ENCODE measurements at places on chromosomes 5 and 9. TPM values are rescaled to one million over a fixed set of nuclear protein-coding genes. Genes with fewer than 3 reads are reported as not detected.

GRCh38 chr5:137478043-137478442, 21.1 kb downstream of the SPOCK1 start:
- no peak for DNase-seq

DNA sequence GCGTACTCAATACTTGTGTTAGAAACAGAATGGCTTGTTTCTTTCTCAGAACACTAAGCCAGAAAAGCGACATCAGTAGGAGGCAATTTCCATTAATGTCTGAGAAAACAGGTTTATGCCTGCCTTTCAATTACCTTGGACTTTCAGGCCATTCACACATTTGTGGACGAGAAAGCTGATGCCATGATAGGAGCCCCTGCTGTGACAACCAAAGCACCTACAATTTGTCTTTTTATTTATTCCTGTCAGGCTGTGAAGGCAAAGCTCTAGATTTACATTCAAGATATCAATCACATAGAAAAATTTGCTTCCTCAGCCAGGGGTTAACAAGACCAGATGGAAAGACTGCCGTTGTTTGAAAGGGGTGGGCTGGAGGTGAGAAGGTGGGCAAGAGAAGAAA, 76.2 kb downstream of the C7 start:
- peak; percentile 7 for DNase-seq

- no peak for DNase-seq
Observed at GRCh38 chr5:142404046-142404477, 79.2 kb upstream of the SPRY4 start.

DNA sequence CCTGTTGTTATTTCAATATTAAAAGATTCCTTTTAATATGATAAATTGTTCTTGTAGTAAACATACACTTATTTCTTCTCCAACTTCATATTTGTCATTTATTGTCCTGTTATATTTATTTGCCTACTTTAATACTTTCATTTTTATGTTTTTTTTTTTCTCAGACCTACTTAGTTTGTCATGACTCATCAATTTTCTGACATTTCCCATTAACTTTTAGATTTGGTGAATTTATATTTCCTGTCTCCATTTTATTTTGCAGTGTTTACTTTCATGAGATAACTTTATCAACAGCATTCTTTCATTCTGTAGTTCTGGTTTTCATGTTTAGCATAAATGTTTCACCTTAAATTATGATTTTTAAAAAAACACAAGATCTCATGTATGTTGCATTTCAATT, 788.7 kb downstream of the EFNA5 start:
- DNase-seq: no peak

GRCh38 chr9:119375892-119376291, 6.7 kb upstream of the BRINP1 start:
- DNase-seq: no peak

GRCh38 chr5:42800748-42801330, 10.9 kb downstream of the SELENOP start:
- no peak for DNase-seq

DNA sequence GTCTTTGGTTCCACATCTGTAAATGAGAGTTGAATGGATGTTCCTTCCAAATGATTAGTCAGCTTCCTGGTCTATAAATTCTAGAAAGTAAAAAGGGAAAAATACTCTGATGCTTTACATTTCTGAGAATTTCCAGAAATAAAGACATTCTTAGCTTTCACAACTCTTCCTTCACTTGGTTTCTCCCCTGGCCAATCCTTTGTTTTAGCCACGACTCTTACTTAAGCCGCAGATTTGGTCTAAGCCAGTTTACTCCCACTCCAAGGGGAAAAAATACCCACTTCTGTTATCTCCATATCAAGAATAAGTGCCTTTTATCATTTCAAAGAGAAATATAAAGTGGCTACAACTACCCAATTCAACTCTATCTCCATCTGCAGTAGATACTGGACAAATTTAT, 29.7 kb downstream of the PWWP2A start:
- no peak for DNase-seq

DNA sequence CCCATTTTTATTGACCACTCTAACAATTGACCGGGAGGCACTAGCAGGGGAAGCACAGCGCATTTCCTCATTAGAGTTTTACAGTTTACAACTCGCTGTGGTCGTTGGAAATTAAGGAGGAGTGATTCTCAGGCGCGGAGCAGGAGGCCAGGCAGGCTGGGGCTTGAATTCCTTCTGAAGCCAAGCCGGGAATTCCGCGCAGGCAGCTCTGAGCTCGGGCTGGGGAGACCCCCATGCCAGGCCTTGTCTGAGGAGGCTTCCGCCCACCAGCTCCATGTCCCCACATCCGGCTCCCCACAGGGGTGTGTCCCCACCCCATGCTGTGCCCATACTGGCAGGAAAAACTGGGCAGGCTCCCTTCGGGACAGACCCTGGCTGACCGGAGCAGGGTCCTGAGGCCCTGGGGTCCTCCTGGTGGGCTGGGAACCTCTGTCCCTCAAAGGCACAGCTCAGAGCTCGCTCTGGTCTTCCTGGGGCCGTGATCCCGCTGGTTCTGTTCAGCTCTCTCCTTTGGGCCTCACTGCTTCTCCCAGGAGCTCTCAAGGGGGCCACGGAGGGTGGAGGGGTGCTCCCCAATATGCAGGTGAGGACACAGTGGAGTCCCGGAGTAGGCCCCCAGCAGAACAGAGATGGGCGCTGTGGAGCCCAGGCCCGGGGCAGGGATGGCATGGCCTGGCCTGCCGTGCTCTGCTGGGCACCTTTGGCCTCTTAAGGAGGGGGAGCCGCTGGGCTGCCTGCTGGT, 1.3 kb upstream of the NRARP start:
- DNase-seq: peak; percentile 54

- no peak for DNase-seq
Observed at GRCh38 chr5:74446725-74447241, 193.7 kb downstream of the ENC1 start.

DNA sequence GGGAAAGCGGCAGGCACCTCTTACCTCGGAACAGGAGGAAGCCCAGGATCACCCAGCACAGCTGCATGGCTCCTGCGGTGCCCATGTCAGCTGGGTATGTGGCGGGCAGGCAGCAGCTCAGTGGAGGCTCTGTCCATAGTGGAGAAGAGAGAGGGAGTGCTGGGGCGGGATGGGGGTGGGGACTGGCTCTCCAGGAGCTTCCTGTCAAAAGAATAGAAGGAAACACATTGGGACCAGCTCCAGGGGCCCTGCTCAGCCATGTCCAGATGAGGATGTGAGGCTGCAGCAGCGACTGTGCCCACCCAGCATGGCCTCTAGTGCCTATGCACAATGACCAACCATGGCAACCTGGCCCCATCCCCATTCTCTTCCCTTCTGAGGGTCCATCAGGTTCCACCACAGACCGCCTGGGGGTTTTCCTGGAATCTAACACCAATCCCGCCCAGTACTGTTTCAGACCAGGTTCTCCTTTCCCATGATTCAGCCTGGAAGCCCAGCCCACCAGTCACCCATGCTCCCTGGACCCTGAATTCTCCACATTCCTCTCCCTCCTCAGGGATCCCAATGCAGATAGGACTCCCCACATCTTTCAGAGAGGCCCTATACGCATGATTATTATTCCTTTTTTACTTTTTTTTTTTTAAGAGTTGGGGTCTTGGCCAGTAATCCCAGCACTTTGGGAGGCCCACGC, at the start of gene ECSCR:
Gene ECSCR (minus strand): TSS at position 158 of the 691 bp plus-strand sequence. CDS start 73 bp downstream, at position 85.
- DNase-seq: no peak

DNA sequence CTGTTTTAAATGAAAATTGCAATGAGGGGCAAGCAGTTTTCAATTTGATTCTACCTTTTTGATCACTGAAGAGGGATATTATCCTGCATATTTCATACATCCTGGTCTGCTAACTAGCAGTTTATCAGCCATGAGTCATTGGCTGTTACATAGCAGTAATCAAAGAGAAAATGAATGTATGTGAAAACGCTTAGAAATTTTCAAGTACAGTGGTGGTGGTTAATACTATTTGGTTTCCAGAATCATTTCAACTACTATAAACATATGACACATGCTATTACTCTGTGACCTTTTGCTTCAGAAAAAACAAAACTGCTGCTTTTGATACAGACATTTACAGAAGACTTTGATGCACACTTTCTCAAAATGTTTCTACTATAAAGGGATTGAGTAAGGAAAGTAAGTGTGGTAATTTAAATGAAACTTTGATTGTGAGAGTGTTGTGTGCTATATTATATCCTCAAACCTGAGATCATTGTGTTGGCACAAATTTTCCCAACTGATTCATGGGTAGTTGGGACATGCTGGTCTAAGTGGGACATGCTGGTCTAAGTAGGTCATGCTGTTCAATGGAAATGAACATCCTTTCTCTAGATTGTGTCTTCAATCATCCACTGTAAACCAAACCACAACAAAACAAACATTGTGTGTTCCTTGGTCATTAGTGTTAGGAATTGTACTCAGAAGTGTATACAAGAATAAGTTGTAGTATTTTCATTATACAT, 5.1 kb downstream of the RNF14 start:
- no peak for DNase-seq

DNA sequence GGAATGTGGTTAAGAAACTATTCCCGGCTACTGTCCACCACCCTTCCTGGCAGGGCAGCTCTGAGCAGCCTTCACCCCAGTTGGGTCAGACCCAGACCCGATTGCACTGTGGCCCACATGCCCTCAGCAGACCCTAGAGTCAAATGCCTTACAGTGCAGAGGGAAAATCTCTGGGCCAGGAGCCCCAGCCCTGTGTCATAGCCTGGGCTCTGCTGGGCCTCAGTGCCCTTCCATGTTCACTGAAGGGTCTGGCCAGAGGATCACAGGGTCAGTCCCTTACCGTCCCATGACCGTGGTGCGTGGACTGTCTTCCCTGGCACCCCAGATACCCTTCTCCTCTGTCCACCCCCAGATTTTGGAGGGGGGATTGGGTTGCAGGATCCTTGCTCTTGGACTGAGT, 73.5 kb upstream of the COL5A1 start:
- no peak for DNase-seq

DNA sequence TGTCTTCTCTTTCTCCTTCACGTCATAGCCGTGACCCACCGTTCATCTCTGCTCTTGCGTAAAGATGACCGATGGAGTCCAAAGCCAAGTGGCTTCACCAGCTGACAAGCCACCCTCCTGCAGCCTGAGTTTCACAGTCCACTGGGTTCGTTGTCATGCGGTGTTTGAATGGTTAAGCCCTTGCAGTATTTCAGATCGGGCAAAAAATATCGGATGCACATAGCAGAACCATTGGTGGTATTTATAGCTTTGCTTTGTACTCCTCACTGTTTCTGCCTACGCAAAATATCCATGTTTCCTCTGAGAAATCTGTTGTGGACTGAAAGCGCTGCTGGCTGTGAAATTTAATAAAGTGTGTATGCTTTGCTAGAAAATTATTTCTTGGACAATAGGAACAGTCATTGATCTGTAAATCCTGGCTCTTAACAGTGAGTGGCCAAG, 34.5 kb upstream of the NCS1 start:
- DNase-seq: peak; percentile 34

- no peak for DNase-seq
Observed at GRCh38 chr5:67623078-67623477, 426.5 kb upstream of the CD180 start.

- no peak for DNase-seq
Observed at GRCh38 chr5:17343675-17344074, 126.2 kb downstream of the BASP1 start.

- DNase-seq: peak; percentile 16
Observed at GRCh38 chr9:39587844-39588499, 232.5 kb downstream of the SPATA31A1 start.

DNA sequence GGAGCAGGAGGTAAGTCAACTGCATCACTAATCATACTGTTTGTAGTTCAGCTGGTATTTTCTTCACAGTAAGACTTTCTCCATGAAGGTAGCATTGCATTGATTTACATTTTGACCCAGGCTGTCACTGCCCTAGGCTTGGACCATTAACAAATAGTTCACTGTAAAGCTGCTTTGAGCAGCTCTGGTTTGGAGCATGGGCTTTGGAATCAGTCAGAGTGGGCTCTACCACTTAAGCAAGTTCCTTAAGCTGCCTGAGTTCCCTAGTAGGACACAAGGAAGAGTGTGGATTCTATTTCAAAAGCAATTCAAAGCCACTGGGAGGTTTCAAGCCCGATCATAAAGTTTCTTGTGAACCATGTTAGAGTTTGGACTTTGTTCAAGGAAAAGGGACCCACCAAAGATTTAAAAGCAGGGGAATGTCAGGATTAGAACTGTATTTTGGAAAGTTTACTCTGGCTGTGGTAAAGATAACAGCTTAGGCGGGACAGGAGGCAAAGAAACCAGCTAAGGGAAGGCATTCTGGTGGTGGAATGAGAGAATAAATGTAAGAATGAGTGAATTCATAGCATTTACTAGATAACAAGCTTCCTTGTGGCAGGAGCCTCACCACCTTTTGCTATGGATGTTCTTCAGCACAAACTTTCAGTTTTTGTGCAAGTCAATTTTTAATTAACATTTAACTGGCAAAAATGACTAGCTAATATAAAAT, 12.3 kb upstream of the PANK3 start:
- no peak for DNase-seq

DNA sequence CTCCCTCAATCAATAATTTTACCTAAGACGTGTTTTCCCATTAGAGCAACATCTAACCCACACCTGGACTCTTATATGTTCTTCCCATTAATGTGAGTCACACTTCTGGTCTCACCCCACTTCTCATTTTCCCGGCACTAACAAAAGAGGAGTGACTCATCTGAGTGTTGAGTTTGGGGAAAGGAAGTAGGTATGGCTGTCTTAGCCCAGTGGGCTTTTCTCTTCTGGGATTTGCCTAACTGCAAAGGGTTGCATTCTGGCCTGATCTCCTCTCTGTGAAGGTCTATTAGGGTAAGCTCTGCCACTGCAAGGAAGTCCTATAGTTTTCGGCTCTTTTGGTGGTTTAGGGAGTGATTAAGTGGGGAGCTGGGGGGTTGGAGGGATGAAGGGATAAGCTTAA, 195.6 kb downstream of the KIAA0825 start:
- DNase-seq: no peak

GRCh38 chr5:139454568-139455290, 7.8 kb downstream of the ECSCR start:
- no peak for DNase-seq

DNA sequence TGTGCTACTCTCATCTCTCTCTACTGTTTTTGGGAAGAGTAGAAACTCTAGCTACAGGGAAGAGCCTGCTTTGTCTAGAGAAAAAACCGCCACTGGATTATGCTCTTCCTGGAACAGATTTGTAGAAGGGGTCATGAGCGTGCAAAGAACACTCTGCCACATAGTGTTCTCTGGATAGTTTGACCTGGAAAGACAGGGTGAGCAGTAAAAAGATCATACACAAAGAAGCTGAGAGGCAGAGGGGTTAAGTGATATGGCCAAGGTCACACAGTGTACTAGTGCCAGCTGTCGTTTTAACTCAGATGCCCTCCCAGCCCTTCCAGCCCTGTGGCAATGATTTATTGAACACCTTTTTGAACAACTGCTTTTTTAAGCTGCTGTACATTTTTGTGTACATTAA, 182.2 kb downstream of the NNT start:
- no peak for DNase-seq

- DNase-seq: no peak
Observed at GRCh38 chr9:137454597-137455358, 4.4 kb downstream of the NSMF start.

GRCh38 chr9:84567805-84568204, 101.7 kb upstream of the NTRK2 start:
- no peak for DNase-seq

INSL6 gene
- not detected for polyA plus RNA-seq

OTP gene
- polyA plus RNA-seq: 9.6 TPM

RAB3C gene
- 17.1 TPM for polyA plus RNA-seq

PAEP gene
- not detected for polyA plus RNA-seq

GABRA1 gene
- 9.2 TPM for polyA plus RNA-seq

Data from brain (organoid and tissue), 16 donors.